ENCODE measurements at places on chromosomes 2 and 18.

GRCh38 chr2:142472382-142472781, 341.6 kb upstream of the LRP1B start:
- DNase-seq = no peak

DNA sequence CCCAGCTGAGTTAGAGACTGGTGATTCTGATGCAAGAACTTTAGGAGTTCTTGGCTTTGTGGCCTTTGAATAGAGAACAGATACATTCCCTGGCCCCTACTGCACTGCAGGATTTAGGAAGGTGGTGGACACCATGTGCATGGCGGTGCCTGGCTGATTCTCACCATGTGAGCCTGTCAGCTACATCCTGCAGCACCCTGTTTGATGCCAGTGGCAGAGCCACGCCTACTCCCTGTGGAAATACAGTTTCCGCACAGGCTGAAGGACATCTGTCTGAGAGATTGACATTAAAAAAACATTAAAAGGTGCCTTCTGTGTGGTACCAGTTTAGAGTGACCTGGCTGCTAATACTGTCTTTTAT, 50.0 kb downstream of the KCNE4 start:
- no peak for DNase-seq

DNA sequence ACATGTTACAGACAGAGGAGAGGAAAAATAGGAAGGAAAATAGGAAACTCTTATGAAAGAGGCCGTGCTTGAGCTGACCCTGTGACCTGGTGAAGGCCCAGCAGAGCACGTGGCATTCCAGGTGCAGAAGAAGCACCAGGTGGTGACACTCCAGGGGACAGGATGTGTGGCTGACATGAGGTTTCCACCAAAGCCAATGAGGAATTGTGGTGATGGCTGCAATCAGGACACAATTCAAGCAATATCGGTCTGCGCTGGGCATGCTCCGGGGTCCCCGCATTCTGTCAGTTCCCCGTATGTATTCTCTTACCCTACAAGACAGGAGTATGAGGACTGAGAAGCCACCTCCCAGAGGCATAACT, 504.2 kb downstream of the EIPR1 start:
- no peak for DNase-seq

DNA sequence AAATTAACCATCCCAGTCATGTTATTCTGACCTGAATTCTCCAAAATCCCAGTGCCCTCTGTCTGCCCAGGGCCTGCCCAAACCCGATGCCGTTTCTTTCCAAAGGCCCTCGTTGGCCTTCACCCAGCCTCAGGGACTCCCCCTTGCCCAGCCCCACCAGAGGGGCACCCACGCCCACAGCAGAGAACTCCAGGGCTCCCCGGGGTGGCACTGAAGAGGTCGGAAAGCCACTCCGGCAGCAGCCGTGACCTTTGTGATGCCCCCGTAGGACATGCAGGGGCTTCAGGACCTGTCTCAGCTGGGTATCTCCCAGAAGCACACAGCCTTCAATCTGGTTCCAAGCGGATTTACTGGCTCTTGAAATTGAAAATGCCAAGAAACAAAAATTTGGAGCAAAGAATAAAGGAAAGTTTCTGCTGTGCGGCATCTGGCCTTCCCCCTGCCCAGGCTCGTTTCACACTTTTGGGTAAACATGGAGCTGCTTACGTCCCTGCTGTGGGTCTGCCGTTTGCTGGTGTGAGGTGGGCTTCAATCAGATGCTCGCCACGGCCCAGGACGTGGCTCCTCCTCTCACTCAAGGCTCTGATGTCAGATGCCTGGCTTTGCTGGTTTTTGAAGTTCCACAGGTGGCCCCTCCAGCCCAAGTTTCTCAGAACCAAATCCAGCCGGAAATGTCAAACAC, 101.3 kb downstream of the TPO start:
- DNase-seq = no peak

DNA sequence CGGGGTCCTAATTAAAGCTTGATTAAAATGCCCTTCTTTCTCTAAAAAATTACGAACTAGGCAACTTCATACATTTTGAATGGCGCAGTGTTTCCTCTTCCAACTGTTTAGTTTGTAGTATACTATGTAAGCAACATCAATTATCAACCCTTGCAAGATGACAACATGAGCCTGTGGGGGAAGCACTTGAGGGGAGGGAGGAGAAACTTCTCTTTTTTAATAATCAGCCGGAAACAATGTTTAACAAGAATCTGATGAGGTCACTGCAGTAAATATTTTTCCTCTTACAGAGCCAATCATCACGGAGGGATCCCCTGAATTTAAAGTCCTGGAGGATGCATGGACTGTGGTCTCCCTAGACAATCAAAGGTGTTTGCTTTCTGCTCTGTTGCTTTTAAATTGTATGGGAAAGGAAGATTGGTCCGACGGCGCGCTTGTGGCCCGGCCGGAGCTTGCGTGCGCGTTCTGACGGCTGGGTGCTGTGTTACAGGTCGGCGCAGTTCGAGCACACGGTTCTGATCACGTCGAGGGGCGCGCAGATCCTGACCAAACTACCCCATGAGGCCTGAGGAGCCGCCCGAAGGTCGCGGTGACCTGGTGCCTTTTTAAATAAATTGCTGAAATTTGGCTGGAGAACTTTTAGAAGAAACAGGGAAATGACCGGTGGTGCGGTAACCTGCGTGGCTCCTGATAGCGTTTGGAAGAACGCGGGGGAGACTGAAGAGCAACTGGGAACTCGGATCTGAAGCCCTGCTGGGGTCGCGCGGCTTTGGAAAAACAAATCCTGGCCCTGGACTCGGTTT, 5.3 kb upstream of the DLX1 start:
- DNase-seq = no peak

DNA sequence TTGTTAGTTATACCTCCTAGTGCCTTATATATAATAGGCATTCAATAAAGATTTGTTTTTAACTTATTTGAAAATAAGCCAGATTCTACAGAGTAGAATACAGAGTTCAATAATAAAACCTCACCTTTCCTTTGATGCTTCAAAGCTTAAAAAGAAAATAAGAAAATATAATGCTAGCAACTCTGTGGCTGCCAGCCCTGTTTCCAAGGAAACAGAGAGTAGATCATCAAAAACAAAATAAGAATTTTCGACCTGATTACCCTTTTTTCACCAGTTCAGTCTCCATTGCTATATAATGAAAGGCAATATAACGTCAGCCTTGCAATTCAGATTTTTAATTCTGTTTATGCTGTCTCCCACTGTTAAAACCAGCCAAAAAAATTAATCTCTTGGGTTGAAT, 8.9 kb upstream of the PGAP1 start:
- no peak for DNase-seq

DNA sequence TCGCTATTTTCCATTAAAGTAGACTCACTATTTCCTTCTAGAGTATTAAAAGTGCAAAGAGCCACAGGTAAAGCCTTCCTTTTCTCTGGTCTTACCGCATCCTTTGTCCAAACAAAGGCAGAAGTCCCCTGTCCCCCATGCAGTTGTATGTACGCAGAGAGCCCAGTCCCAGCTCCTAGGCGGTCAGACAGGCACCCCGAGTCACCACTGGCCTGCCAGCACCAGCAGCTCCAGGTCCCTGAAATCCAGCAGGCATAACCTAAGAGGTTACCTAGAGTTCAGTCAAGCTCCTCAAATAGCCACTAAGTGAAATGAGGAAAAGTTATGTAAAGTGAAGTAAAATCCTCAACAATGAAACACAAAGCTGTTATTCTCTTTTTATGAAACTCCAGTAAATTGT, 60.4 kb upstream of the TWIST2 start:
- DNase-seq = no peak

DNA sequence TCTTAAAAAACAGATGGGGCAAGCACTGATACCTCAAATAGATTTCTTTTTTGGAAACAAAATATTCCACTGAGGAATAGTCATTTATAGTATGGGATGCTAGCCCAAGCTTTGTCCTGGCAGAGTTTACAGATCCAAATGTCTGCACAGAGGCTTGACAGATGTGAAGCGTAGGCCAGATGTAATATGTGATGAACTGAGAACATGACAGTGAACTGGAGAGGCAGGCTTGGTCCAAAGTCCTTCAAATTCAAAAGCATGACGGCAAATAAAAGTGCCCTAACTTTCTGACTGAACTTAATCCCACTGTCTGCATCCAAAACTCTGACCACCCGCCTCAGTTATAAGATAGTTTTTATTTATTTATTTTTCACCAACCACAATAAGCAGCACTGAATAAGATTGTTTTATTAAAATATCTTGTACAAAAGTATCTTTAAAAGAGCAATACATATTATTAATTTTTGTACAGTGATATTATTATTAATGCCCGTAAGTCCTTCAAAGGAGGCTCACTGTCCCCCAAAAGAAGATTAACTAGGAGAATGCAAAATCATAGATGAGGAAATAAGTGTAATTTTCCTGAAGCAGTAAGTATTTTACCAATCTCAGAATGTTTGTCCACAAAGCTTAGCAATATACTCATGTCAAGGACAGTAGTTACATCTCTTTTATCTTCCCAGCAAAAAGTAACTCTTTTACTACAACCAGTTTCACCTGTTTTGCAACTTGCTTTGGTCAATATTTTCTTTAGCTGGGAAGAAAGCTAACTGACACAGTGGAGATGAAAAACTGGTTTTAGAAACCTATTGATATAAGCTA, 10.7 kb upstream of the SPOPL start:
- no peak for DNase-seq

- no peak for DNase-seq
Measured at GRCh38 chr18:58943896-58944295, 79.2 kb downstream of the ZNF532 start.

DNA sequence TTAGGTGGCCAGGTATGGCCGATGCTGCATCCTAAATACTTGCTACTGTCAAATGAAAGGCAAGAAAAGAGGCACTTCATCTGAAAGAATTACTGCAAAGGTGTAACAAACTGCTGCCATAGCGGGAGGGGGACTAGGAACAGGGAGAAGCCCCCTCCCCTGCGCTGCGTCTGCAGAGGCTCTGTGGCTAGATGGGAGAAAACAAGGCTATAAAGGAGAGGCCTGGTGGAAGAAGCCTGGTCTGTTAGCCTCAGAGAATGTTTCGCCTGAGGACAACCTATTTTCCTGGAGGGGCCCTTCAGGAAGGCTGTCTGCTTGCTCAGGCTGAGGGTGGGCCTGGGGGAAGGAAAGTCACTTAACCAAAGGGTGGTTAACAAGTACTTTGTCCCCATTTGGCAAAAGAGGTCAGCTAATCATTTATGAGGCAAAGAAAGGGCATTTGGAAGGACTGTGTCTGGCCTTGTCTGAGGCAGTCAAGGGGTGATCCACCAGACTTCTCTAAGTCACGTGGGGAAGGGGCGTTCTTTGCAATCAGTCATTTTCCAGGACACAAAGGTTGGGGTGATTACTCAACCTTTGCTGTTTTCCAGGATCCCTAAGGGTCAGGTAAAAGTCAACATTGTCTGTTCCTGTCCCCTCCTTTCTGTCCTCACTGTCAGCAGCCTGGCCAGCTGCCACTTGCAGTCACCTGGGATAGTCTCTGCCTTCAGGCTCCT, 103.0 kb upstream of the TMEM200C start:
- no peak for DNase-seq

DNA sequence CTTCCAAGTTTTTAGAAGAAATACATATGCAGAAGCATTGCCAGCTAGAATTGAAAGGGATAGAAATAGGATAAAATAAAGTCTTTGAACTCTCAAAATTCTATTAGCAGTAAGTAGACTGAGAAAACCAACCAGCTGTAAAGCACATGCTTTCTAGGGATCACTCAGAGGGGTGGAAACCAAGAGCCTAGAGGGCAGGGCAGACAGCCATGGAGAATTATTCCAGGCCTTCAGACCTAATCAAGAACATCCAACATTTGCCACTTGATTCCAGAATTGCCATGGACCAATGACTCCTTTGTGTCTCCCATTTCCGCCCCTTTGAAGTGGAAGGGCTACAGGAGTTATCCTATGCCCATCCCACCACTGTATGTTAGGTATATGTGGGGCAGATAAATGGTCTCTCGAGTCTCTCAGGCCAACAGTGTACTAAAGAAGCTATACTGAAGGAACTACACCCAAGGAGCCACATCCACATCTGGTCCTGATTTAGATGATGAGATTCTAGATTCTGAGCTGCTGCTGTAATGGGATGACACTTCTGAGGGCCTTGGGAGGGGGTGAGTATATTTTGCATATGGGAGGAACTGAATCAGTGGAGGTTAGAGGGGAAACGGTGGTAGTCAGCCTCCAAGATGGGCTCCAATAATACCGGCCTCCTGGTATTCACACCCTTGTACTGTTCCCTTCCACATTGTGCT, 4.0 kb downstream of the FARSB start:
- no peak for DNase-seq

- no peak for DNase-seq
Measured at GRCh38 chr18:54075689-54076088, 148.8 kb downstream of the MBD2 start.

GRCh38 chr2:177334940-177335543, 57.5 kb upstream of the AGPS start:
- no peak for DNase-seq

GRCh38 chr18:66764230-66764629, 160.3 kb upstream of the CDH19 start:
- no peak for DNase-seq

- no peak for DNase-seq
Measured at GRCh38 chr18:47815486-47816270, 114.8 kb downstream of the SMAD2 start.

GRCh38 chr2:231343988-231344387, 51.5 kb upstream of the B3GNT7 start:
- DNase-seq = no peak

- no peak for DNase-seq
Measured at GRCh38 chr2:177880285-177880684, 192.3 kb downstream of the PDE11A start.

DNA sequence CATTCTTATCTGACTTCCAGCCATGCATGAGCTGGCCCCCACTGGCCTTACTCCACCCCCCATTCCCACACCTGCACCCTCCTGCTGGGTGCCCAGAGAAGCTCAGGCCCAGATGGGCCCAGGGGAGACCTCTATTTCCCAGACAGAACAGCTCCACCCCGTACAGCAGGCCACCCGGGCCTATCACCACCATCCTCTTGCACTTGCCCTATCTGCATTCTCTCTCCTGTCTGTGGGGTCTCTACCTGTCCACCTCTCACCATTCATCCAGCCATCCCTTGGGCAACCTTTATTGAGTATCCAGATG, 25.3 kb upstream of the TNS1 start:
- DNase-seq = no peak

- DNase-seq = no peak
Measured at GRCh38 chr2:8442833-8443486, 238.9 kb upstream of the ID2 start.

DNA sequence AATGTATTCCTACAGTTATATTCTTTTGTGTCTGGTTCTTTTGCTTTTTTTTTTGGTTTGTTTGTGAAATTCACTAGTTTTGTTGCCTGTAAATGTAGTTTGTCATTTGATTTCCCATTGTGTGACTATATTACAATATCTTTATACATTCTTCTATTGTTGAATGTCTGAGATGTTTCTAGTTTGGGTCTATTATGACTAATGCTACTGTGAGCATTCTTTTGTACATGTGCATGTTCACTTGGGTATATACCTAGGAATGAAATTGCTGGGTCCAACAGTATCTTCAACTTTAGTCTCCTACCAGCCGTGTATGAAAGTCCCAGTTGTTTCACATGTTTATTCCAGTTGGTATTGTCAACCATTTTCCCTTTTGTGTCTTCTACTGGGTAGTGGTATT, 112.7 kb upstream of the RBMS1 start:
- no peak for DNase-seq

Data from amygdala (tissue), 56 donors.